ENCODE measurements at places on chromosomes 5 and 9.

DNA sequence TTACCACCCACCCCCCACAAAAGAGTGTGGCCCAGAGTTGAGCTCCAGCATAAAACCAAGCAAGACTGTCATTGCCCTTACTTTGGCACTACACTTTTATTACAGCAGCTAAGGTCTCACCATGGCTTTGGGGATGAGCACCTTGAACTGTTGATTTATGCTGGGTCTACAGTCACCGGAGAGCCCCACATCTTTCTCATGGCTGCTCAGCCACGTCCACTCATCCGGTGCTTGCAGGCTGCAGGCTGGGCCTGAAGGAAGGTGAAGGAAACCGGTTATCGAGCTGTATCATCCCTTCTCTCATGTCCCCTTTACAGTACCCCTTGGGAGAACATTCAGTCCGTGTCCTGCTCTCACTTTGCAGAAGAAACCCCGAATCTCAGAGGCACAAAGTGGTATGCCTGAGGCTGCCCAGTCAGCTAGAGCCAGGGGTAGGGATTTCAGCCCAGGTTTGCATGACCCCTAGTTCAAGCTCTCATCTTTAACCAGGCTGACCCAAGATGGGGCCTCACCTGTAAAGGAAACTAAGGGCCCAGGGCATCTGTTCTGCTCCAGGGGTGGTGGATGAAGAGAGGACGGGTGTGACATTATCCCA is 11.6 kb downstream of the TMOD1 start:
- DNase-seq: no peak

DNA sequence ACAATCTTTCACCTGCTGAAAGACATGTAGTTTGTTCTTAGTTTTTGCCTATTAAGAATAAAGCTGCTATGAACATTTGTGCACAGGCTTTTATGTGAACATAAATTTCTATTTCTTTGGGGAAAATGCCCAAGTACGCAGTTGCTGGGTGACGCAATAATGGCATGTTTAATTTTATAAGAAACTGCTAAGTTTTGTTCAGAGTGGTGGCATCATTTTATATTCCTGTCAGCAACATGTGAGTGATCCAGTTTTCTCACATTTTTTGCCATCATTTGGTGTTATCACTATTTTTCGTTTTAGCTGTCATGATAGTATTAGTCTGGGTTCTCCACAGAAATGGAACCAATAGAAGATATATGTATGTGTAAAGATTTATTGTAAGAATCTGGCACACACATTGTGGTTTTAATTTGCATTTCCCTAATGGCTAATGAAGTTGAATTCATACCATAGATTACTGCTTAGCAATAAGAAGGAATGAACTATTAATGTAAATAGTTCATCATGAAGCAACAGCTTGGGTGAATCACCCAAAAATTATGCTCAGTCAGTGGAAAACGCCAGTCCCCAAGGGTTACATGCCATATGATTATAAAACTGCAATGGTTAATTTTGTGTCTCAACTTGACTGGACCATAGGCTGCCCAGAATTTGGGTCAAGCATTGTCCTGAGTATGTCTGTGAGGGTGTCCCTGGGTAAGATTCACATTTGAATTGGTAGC is 358.6 kb downstream of the MSX2 start:
- DNase-seq: no peak

DNA sequence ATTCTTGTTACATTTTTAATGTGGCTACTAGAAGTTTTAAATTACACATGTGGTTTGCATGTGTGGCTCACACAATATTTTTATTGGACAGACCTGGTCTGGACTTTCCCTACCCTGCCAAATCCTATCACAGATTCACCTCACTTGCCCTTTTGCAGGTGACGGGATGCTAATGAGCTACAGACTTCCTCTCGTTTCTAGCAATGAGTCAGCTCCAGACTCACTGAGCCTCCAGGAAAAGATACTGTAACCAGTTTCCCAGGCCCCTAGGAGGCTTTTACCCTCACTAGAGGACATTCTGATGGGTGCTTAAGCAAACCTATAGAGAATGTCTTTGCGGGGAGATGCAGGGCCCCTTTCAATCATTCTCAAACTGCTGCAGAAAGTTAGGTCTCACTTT is 135.4 kb downstream of the WDR41 start:
- no peak for DNase-seq

DNA sequence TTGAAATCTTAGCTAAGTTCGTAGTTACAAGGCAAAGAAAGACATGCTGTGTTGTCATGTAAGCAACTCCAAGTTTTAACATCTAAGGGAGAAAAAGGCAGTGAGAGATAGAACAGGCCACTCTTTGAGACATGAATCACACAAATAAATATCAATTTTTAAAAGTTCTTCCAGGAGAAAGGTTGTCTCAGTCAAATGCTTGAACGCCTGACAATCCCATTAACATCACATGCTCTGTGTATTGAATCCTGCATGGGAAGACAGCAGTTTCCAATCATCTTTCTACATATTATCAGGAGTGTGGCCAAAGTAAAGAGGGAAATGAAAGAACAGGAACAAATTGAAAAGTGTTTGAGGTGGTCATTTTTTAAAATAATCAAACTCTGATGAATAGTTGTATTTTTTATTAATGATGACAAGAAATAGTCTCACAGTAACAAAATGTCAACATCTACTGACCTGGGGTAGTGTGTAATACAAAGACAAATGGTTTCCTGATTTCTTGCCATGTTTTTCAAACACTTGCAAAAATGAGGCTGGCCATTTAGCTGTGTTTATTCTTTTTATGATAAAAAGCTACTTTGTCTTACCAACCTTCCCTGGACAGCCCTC is 6.4 kb upstream of the C6 start:
- no peak for DNase-seq

GRCh38 chr5:122077366-122078115 is 518 bp downstream of the LOX start:
- peak; percentile 16 for DNase-seq

DNA sequence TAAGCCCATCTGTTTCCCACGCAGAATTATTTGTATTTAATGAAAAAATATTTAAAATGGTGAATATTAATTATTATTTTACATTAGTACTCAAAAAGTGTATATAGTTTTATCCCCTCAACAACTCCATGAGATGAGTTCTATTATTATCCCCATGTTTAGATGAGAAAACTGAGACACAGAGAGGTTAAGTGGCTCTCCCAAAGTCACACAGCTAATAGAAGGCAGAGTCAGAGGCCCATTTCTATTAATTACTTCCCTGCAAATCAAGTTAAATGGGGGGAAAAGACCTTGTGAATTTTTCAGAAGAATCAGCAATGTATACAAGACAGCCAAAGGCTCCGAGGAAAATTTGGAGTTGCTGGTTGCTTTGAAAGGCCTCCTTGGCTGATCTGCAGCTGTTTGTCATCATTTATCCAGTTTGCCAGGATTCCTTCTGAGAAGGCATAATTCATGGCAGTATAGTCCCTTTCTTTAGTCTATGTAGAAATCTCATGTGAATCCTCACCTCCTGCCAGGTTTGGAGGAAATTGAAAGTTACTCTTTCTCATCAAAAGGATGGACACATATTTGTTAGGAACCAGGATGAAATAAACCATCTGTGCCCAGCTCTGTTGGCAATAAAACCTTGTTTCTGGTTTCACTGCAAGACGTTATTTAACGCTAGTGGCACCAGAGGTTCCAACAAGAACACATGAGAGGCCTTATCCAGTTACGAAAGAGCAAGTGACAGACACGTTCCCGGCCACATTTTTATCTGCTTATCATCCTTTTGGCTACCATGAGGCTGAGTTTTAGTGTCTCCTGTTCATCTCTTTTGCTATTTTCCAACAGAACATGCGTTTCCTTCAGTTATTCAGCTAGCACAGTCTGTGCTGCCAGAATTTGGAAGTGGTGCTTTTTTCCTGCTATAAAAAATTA is 621 bp downstream of the FYB1 start:
- no peak for DNase-seq

GRCh38 chr9:111825468-111826145 is 30.9 kb upstream of the SHOC1 start:
- DNase-seq: no peak

DNA sequence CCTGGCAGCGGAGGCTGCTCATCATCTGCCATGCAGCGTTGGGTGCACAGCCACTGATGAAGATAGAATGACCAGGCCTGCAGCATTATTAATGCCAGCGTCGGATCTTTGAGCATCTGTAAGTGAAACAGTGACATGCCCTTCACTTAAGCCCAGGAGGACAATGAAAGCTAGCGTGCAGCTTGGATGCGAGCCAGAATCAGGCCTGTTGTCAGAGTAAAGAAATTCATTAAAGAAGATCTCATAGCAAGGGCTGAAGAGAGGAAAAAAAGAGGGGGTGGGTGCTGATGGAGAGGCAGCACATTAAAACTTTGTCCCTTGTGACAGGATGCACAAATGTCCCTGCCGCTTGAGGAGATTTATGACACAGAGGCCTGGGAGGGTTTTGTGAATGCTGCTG is 186.1 kb upstream of the MAST4 start:
- peak; percentile 79 for DNase-seq

- no peak for DNase-seq
These were observed 16.3 kb downstream of the TCERG1 start for GRCh38 chr5:146463446-146463845.

- peak; percentile 4 for DNase-seq
These were observed 22.1 kb upstream of the MATR3 start for GRCh38 chr5:139271201-139272027.

Data from NCI-H1417 (cell line).